Renal pelvis (tissue), 12 donors: ENCODE measurements at places on chromosomes 13 and 19.

- no peak for DNase-seq
These were observed 179.8 kb downstream of the TBC1D4 start for GRCh38 chr13:75302071-75302698.

DNA sequence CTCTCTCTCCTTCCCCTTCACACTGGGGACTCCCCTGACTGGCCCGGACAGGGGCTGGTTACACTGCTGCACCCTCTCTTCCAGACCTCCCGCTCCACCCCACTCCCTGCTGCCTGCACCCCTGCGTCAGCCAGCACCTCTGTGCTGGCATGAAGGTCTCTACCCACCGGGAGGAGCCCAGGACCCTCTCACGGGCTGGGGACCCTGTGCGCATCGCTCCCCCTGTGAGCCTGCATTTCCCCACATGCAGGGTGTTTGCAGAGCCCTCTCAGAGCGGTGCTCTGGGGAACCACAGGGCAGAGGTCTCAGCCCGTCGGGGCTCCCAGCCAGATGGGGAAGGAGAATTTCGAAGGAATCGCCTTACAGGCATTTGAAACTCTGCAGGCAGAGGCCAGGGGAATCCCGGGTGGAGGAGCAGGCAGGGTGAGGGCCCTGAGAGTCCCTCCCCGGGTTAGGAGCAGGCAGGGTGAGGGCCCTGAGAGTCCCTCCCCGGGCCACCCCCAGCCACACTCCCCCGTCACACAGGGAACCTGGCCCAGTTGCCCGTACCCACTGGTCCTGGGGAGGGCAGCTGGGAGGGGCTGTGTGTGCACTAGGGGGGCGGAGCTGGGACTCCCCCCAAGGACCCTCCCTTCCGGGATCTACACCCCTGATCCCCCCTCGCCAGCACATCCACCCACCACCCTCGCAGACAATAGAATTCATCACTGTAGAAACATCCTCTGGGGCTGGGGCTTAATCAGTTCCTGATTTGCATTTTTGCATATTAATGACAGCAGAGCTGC, 16.3 kb upstream of the TCF3 start:
- no peak for DNase-seq

DNA sequence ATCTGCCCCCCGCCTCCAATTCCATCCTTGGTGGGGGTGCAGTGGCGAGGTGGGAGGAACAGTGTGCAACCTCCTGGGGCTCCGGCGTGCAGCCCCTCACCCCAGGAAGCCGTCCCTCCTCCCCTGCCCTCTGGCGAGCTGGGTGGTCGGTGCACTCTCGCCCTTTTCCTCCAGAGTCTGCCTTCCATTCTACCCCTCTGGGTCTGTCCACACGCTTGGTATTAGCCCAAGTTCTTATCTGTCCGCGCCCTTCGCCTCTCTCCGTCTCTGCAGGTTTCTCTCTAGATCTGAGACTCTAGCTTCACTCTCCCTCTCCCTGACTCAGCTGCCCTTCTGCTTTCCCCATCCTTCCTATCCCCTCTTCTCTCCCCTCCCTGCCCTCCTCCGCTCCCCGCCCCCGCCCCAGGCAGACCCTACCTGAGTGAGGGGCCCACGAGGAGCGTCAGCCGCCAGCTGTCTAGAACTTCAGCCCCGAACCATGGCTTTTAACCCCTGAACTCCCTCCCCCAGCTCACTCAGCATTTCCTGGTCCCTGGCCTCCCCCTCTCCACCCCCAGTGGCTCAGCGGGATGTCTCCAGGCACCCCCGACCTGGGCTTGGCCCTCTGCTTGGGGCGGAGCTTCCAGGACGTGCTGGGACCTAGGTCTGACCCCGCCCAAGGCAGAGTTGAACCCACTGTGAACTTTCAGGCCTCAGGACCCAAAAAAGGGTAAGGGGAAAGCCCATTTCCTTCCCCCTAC, 499 bp upstream of the KLK13 start:
- DNase-seq, result no peak

- no peak for DNase-seq
These were observed at the start of gene UHRF1 for GRCh38 chr19:4909156-4909896. UHRF1 (plus strand) TSS chr19:4909501; CDS start chr19:4910886, 1,385 bp downstream.

- no peak for DNase-seq
These were observed 880 bp upstream of the C19orf12 start for GRCh38 chr19:29715701-29716581.

- no peak for DNase-seq
These were observed 4.2 kb upstream of the LRG1 start for GRCh38 chr19:4543842-4544647.
